ENCODE measurements at places on chromosomes 2 and 18. TPM values are rescaled to one million over a fixed set of nuclear protein-coding genes. Genes with fewer than 3 reads are reported as not detected.

CDCA7 gene
- total RNA-seq = 32.7 TPM

NGEF gene
- 7.6 TPM for total RNA-seq

TBR1 gene
- not detected for total RNA-seq

CACNB4 gene
- 0.33 TPM for total RNA-seq

ABCB11 gene
- 0.28 TPM for total RNA-seq

VRK2 gene
- 30.1 TPM for total RNA-seq

AQP12B gene
- total RNA-seq = not detected

CRYGB gene
- not detected for total RNA-seq

SCYGR6 gene
- not detected for total RNA-seq

INO80D gene
- 5.4 TPM for total RNA-seq

HOXD10 gene
- not detected for total RNA-seq

All from airway epithelial cell (primary cell).